ENCODE measurements at places on chromosomes 11 and 22.

DNA sequence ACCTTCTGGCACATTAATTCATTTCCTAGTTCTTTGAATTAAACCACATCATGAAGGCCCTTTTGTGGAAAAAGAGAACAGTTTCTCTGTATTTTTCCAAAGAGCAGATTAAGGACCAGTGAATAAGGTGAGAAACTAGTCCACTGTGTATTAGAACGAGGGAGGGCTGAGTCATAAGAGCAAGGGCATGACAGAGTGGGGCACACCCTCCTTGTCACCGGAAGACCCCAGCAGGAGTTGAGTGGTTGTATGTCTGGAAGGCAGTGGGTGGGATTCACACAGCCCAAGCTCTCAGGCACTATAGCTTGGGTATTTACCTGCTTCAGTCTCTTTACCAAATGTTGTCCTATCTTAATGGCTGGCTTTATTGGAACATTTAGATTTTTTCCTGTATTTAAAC, 86.8 kb downstream of the BMAL1 start:
- no peak for DNase-seq

- DNase-seq, result no peak
Observed at GRCh38 chr11:33207408-33207985, 46.2 kb upstream of the CSTF3 start.

- DNase-seq, result no peak
Observed at GRCh38 chr11:12003336-12003735, 5.1 kb downstream of the DKK3 start.

GRCh38 chr22:46078241-46079092, 71.9 kb upstream of the PPARA start:
- DNase-seq, result no peak

DNA sequence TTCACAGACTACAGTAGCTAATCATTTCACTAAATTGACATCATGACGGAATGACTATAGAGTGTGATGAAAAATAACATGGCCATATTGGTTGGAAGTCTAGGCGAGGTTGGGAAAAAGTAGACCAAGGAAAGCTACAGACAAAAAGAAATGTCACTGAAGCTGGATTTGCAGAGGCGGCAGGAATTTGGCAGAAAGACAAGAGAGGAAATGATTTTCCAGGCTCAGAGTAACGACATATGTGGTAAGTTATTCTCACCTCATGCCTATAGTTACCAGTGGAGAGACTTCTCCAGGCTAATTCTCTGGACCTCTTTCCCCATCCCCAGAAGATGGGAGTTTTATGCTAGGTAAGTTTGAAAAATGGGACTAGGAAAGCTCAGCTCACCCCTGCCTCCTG, 1005.8 kb upstream of the CCDC90B start:
- DNase-seq, result no peak

GRCh38 chr11:129090056-129090455, 102.1 kb downstream of the ARHGAP32 start:
- no peak for DNase-seq

DNA sequence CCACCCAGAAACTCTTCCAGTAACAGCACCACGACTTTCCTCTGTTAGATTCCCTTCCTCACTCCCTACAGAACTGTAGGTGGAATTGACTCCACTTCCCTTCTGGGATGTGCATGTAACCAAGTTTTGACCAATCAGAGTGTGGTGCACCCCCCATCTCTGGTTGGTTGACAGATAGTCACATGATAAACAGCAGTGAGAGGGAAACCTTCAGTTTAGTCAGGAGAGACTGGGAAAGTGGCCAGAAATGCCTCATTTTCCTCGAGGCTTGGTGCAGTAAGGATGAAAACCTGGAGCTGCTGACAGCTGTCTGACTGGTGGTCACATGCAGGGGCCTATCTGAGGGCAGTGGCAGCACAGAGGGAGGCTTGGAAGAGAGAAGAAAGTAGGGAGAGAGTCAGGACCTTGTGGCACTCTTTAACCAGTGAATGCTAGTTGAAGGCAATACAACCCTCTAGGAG, 67.3 kb upstream of the GRK3 start:
- DNase-seq, result no peak

GRCh38 chr22:22431271-22432220, 77.0 kb downstream of the ZNF280B start:
- no peak for DNase-seq

- DNase-seq, result no peak
Observed at GRCh38 chr11:28559492-28559891, 451.3 kb downstream of the METTL15 start.

- no peak for DNase-seq
Observed at GRCh38 chr11:67376873-67377808, 3.7 kb upstream of the CLCF1 start.

DNA sequence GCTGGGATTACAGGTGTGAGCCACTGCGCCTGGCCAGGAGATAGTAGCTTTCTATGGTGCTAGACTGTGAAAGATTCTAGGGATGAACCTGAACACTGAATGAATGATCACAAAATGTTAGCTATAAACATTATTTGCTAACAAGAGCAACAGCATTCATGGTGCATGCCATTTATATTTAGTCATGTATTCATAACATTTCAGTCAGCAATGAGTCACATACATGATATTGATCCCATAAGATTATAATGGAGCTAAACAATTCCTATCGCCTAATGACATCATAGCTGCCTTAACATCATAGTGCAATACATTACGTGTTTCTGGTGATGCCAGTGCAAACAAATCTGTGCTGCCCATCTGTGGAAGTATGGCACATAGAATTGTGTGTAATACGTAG, 164.1 kb downstream of the ARHGAP42 start:
- no peak for DNase-seq

- DNase-seq, result no peak
Observed at GRCh38 chr11:45982656-45983470, 60.4 kb downstream of the LARGE2 start.

- DNase-seq, result no peak
Observed at GRCh38 chr11:134340354-134340964, 8.7 kb downstream of the GLB1L2 start.

DNA sequence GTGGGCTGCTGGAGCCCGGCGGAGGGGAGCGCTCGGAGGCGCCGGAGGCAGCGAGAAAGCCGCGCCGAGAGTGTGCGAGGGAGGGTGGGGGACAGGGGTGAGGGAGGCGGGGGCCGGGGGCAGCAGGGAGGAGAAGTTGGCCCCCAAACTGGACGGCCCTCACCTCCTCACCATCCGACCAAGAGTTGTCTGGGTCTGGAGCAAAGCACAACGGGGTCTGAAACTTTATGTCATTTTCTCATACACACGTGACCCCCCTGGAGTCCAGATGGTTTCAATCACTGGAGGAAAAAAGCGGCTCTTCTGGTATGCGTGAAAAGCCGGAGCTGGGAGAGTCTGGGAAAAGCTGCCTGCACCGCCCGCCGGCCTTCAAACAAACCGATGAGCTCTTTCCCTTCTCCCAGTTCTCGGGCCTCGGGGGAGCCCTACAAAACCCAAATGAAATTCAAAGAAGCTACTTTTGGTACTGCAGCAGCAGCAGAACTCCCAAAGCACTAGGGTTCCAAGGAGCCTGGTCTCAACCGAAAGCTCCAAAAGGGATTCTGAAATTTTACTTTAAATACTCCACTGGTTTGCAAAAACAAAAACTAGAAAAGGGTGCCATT, 39.7 kb upstream of the AKIP1 start:
- no peak for DNase-seq

DNA sequence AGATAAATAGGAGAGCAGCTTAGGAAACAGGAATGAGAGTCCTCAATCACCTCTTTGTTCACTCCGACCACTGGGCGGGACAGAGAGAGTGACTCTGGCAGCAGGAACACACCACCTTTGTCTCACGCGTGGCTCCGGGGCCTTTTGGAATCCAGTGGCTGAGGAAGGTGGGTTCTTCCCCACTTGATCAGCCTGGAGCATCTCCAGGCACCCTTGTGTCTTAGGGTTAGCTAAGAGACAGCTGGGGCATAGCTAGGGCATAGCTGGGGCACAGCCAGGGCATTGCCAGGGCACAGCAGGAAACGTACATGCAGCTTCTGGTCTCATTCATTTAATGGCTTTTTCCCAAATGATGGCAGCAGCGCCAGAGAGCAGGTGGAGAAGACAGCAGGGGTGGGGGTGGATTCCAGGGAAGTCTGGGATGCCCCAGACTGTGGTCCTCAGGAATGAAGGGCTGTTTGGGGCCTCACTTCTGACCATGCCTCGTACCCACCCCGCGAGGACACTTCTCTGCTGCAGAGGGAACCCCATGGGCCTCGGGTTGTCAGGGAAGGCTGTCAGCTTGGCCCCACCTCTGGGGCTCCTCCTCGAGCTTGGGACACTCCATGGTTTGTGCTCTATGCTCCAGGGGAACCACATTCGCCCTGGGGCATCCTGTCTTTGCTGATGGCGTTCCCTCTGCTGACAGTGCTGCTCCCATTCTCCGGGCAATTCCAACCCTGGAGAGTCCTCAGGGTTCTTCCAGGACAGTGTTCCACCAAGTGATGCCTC, 30.4 kb upstream of the SHANK2 start:
- DNase-seq, result no peak

GRCh38 chr11:8233691-8234424, 29.8 kb downstream of the LMO1 start:
- DNase-seq, result no peak
